ENCODE measurements at places on chromosomes 12 and 14.

DNA sequence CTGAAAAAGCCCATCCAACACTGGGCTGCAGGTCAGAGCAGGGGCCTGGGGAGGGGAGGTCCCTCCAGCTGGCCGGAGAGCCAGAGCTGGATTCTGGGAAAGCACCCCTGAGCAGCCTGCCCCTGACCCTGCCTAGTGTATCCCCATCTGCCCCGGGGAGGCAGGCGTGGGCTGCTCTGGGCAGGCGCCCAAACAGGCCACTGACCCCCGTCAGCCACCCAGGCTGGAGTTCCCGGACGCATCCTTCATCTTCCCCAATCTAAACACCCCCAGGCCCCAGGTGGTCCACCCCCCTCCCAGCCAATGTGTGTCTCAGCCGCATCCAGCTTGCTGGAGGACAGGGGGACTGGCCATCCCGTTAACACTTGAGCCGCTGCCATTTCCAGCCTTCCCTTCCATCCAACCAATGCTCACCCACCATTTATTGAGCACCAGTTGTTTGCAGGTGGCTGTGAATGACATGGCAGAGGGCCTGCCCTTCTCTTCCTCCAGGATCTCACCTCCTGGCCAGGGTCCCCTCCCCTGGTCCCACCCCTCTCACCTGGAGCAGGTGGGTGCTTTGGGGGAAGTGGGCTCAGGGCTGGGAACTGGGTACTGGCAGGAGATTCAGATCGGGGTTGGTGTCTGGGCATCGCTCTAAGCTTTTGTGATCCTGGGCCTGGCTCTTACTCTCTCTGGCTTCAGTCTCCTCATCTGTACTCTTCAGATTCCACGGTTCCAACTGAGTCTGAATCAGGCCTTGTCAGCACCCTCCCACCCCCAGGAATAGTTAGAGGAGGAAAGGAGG, 743 bp upstream of the DTX1 start:
- no peak for DNase-seq

- DNase-seq, result no peak
These were observed 2.0 kb downstream of the BBS10 start for GRCh38 chr12:76346236-76346635.

GRCh38 chr12:92340441-92341064, 194.9 kb upstream of the BTG1 start:
- DNase-seq, result no peak

GRCh38 chr14:61406198-61406597, 84.8 kb downstream of the PRKCH start:
- peak; percentile 74 for DNase-seq

DNA sequence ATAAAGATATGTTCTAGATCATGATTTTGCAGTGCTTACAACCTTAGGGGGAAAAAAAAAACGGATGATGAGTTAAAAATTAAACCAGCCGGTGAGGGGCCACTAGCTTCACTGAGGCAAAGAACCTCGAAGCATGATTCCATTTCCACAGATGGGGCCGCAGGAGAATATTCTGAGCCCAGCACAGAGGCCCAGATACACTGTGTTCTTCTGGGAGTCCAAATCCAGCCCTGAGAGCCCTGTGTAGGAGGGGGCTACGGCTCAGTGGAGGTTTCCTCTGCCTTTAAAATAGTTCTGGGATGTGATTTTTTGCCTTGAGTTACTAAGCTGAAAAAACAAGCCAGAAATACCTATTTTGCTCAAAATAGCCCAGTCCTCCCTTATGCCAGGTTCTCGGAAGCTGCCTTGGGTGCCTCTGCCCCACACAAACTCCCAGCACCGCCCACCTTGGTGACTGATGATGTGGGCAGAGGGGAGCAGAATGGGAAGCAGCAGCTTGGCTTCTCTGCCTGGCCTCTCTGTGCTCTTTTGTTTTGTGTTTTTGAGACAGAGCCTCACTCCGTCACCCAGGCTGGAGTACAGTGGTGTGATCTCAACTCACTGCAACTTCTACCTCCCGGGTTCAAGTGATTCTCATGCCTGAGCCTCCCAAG, 105.4 kb upstream of the BCL2L14 start:
- no peak for DNase-seq

Data from NCI-H1105 (cell line).